ENCODE measurements at places on chromosomes 12 and 14.

GRCh38 chr14:72947366-72948160, 21.3 kb downstream of the DCAF4 start:
- DNase-seq, result peak; percentile 8

DNA sequence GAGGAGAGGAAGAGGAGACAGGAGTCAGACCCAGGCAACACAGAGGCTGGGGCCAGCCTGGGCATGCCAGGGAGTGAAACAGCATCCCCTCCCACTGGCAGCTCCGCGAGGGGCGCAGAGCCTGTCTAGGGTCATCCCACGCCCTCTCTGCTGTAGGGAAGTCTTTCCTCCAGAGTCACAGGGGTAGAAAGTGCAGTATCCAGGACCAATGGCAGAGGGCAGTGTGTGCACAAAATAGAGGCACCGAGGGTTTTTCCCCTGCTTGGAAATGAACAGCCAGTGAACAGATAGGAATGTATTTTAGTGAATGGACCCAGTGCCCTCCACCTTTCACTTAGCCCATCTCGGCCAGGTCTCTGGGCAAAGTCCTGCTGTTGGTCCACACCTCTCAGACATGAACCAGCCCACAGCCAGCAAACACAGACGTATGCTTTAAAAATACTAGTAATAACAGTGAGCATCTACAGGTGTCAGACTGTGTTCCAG, 9.4 kb upstream of the KRT74 start:
- DNase-seq, result peak; percentile 98

GRCh38 chr12:45909041-45909713, 81.2 kb downstream of the SCAF11 start:
- no peak for DNase-seq

- DNase-seq, result peak; percentile 59
These were observed 8.4 kb downstream of the IFI27L1 start for GRCh38 chr14:94089479-94089878.

GRCh38 chr12:121911824-121912585, 6.4 kb upstream of the CFAP251 start:
- peak; percentile 85 for DNase-seq

DNA sequence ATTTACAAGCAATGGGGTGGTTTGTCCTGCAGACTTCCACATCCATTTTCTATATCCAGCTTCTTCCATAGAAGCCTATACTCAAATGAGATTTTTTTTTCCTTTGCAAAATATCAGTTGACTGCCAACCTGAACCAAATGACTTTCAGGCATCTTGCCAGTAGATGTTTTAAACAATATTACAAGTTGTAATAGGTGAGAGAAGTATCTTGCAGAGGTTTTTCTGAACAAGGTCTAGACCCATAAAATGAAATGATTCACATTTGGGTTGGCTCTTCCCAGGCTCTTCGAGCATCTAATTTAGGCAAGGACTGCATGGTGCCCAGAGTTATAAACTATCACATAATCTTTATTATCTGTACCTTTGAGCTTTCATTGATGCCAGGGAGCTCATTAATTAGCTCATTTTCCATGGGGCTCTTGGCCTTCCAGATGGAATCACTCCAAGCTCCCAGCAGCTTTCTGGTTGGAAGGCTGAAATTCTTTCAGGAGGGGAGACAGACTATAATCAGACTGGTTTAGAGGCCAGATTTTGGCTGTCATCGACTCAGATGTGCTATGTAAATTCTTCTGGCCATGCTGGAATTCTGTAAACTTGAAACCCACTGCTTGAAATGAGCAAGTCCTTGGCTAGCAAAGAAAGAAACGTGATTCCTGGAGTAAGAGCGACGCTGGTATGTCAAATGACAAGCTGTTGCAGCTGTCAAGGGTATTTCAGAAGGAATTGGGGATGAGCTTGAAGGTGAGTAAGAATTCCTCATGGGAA, 32.2 kb upstream of the DICER1 start:
- no peak for DNase-seq

- no peak for DNase-seq
These were observed 314 bp upstream of the HOTAIR start for GRCh38 chr12:53975064-53975471.

DNA sequence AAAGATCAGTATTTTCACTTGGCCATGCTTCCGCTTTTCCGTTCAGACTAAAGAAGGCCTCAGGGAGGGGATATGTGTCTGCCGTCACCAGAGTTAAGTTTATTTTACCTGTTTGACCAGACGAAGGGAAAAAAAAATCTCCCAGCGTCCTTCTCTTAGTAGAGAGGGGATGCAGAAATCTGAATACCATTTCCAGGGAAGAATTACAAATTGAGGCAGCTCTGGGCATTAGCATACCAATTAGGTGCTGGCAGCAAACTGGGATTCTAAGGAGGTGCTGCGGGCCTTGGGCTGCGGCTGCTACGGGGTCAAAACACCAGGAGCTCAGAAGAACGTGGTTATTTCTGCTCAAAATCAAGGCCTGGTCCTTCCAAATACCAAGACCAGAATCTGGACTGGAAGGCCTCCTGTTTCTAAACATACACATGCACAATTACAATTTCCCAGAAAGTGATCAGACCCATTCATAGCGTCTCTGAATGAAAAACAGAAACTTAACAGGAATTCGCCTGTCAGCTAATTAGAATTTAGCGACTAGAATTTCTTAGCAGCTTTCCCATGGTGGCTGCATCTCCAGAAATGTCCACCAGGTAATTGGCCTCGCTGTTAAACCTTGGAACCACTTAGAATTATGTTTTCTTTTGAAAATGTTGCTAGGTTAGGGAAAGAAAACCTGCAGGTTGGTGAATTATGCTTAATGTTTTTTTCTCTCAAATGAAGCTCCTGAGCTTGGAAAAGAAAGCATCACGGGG, 617.0 kb downstream of the VRK1 start:
- DNase-seq, result no peak

- no peak for DNase-seq
These were observed 35.1 kb downstream of the DHX37 start for GRCh38 chr12:124953689-124954405.
